ENCODE measurements at places on chromosomes 3 and 15.

DNA sequence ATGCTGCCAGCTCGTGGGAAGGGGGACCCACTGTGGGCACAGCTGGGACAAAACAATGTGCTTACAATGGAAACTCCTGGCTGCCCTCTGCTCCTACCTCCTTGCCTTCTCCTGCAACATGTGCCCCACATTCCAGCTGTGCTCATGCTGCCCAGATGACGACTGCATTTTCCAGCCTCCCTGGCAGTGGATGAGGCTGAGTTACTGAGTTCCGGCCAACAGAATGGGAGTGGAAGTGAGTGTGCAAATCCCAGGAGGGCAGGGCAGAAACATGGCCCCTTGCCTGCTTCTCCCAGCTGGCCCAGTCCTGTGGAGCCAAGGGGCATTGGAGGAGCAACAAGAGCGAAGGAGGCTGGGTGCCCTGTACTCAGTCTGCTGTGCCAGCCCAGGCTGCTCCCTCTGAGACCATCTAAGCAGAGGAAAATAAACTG lies 17.1 kb downstream of the KLF15 start:
- no peak for DNase-seq

DNA sequence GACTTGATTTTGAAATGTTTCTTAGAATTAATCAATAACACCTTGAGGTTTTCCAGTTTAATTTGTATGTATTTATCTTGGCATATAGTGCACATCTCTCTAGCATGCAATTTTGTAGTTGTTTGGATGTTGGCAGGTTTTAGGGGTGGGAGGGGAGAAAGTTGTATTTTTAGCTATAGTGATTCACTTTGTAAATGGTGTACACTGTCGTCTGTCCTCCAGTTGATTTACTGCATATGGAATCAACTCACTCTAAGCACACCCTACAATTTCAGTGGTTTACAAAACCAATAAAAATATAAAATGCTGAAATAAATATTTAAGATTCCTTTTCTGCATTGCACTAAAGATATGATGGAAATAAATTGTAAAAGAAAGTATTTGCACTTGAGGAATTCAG lies 199.1 kb downstream of the CDIN1 start:
- DNase-seq: no peak

GRCh38 chr3:78887029-78887428 lies 880.8 kb downstream of the ROBO1 start:
- DNase-seq: no peak

- DNase-seq: no peak
Measured at GRCh38 chr15:67824976-67825880, at the start of gene SKOR1. SKOR1 (plus strand) TSS chr15:67825509; CDS start chr15:67825603, 94 bp downstream.

Data from stimulated activated CD4-positive, alpha-beta T cell treated with anti-CD3 and anti-CD28 coated beads, Interleukin-12 subunit alpha, Interleukin-12 subunit beta, amount 100 ng/mL, for 48 hours (primary cell).